ENCODE measurements at places on chromosomes 4 and X. TPM values are rescaled to one million over a fixed set of nuclear protein-coding genes. Genes with fewer than 3 reads are reported as not detected.

DNA sequence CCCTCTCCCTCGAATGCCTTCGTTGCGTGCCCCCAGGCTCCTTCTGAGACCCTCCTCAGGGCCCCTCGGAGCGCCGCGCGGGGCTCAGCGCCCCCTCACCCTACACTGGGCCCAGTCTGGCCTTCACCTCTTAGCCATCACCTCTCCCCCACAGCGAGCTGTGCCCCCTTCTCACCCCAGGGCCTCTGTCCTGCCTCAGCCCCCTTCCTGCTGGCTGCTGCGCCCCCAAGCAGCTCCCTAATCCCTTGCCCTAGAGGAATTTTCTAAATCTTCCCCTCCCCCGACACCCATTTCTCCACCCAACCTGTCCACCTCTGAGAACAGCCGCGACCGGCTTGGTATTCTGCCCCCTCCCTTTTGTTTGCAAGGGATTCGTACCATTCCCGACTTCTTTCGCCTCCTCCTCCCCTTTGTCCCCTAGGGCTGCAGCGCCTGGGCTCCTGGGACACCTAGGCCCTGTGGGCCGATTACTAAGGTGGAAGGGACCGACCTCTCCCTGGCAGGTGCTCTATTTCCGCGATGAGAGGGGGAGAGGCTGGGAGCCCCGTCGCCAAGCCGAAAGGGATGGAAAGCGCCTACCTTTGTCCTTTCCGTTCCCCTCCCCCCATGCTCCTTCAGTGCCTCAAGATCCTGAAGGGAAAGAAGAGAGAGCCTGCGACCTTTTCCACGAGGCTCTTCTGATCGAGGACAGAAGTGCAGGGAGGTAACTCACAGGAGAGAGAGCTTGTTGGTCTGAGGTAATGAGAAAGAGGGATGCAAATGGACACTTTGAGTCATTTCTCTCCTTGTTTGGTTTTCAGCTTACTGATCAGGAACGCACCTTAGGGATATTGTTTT lies 10.9 kb downstream of the DLG3 start:
- peak; percentile 83 for DNase-seq

DNA sequence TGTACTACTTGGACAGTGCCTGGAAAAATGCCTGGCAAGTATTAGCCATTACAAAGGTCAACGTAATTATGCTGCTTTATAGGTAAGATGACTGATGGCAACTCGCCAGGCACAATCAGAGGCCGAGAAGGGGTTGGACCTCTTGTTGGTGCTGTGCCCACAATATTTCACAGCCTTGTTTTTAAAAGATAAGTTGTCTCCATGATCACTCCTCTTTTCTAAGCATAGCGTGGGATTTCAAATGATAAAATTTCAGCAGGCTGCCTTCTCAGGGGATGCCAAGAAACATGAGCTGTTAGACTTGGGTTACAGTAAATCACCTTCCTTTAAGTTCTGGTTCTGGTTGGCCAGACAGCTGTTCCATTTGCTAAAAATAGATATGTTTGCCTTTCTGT lies 26.9 kb downstream of the HOPX start:
- DNase-seq: no peak

DNA sequence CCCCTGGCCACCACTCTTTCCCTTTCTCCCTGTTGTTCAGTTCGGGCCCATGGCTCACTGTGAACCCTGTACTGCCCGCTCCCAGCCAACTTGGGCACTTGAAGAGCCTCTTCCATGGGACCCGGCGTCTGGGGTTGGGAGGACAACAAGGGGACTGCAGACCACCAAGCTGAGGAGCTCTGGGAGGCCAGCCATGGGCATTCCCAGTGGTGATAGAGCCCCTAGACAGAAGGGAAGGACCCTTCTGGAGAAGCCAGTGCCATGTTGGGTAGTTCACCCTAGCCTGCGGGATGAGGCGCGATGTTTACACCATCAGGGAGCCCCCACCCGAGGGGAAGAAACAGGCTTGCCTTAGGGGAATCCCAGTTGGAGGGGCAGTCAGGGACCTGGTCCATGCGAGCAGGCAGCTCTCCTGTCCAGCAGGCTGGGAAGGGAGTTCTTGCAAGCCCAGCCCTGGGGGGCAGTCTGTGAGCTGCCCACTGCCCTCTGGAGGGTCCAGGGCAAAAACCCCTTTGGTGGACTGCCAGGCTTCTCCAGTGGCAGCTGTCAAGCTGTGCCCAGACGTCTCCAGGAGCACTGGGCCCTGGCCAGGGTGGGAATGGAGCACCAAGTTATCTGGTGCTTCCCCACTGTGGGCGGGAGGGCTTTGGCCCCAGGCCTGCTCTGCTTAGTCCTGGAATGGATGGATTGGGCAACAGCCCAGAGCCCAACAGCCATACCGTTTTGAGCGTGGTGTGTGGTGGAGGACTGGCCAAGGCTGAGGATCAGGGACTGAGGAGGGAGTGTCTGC lies 23.7 kb upstream of the UBA1 start:
- peak; percentile 85 for DNase-seq

Gene NXF2B
- total RNA-seq: not detected

Gene JAKMIP1
- not detected for total RNA-seq

All from osteoblast (primary cell).